SHP77 (cell line): ENCODE measurements at places on chromosomes 5 and 9.

- no peak for DNase-seq
Observed at GRCh38 chr5:33049298-33049697, 338.2 kb downstream of the NPR3 start.

DNA sequence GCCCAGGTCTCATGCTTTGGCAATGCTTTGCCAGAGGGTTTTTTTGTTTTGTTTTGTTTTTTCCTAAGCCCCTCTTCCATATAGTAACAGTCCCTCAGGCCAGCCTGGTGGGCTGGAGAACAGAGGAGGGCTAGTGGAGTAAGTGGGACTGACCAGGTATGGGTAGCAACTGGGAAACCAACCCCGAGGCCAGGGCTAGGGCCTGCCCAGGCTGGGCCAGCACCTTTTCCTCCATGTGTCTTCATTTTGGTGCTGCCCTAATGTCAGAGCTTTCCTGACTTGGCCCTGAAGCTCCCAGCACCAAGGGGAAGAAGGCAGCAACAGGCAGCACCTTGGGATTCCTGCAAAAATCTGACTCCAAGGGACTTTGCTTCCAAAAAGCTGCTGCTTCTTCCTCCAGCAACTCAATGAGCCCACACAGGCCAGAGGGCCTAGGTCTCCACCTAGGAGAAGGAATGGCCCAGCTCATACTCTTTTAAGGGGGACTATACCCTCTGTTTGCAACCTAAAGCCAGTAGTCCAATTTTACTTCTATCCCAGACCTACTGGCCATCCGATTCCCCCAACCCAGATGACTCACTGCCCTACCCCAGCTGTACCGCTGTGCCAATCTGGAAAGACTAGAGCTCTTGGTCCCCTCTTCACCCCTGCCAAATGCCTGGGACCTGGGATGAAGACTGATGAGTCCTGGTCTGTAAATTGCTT, 105.1 kb downstream of the PSD2 start:
- DNase-seq: no peak

GRCh38 chr5:93071710-93072109, 509.3 kb downstream of the NR2F1-AS1 start:
- no peak for DNase-seq

GRCh38 chr9:72925891-72926290, 27.0 kb downstream of the ALDH1A1 start:
- DNase-seq: no peak

DNA sequence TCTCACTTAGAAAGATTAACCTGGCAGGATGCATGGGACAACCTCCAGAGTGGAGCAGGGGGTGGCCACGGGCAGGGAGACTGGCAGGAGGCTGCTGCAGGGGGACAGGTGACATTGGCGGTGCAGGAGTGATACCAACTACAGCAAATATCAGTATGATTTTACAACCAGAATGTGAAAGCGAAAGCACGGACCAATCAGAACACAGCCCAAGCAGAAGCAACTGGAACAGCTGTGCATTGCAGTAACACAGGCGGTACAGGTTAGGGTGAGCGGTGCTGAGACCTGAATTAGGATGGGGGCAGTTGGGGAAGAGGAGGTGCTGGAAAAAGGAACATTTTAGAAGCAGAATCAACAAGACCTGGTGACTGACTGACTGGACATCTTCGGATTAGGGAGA, 29.3 kb downstream of the POLR1E start:
- DNase-seq: no peak

DNA sequence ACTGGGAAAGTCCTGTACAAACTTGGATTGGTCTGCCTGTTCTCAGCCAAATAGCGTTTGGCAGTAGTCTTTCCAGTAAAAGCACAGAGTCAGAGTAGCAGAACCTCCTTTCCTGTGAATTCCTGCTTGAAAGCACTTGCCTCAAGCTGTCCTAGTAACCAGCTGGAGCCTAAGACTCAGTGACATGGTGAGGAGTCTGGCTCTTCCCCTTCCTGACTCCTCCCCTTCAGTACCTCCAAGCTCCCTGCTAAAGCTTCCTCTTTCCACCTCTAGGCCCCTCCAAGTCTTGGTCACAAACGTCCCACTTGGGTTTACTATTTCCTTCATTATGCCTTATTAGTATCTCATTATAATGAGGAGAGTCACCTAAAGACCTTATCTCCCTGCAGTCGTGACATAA, 21.4 kb upstream of the FAM81B start:
- DNase-seq: no peak

DNA sequence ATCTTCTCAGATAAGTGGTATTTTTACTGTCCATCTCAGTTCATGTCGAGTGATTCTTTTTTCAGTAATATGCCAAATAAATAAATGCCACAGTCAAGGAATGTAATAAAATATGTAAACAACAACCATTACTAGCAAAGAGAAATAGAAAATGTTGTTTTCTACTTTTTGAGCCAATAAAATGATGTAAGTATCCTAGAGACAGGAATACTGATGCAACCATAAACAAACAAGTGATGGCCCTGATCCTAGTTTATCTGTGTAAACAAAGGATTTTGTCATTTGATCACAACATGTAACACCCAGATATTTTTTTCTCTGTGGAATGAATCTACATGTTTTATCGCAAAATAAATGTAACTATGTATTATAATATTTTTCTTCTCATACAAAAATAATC, 1852.8 kb downstream of the EFNA5 start:
- DNase-seq: no peak

DNA sequence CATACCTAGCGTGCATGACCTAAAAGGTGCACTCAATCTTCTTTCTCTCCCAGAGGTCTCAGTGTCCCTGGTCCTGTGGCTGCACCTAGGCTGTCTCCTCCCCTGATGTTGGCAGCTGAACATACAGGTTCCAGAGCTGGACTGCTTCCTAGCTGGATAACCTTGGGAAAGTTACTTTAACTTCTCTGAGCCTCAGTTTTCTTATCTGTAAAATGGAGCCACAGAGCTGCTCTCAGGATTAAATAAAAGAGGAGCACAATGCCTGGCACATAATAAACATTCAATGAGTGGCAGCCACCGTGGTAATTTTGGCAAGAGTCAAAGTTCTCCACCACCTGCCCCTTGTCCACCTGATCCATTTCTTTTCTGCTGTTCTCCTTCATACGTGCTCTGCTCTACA, 14.0 kb downstream of the MORN5 start:
- DNase-seq: no peak

DNA sequence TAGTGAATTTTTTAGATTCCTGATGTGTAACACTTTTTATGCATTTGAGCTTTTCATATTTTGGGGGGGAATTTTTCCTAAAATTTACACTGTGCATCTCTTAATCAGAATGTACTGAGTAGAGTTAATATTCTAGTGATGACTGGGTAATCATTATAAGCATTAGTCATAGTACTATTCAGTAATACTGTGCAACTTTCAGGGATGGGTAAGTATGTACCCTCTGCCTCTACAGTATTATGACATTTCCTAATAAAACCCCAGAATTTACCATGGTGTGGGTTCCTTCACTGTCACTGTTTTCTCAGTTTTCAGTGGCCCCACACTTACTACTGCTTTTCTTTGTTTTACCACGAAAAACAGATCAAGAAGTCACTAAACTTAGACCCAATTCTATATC, 2.8 kb upstream of the CMYA5 start:
- DNase-seq: no peak

- no peak for DNase-seq
Observed at GRCh38 chr5:80655231-80655774, 520 bp upstream of the DHFR start.

DNA sequence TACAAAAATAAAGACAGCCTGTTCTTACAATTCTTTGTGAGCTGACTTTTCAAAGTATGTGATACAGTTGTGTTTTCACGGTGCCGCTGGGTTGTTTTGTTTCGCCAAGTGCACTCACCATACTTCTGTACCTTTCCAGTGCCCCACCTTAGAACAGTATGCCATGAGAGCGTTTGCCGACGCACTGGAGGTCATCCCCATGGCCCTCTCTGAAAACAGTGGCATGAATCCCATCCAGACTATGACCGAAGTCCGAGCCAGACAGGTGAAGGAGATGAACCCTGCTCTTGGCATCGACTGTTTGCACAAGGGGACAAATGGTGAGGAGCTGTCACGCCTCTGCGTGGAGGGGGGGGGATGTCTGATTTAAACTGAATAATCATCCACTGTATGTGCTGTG, 12.9 kb downstream of the CCT5 start:
- no peak for DNase-seq

- DNase-seq: no peak
Observed at GRCh38 chr5:95285409-95285755, 488 bp upstream of the MCTP1 start.

DNA sequence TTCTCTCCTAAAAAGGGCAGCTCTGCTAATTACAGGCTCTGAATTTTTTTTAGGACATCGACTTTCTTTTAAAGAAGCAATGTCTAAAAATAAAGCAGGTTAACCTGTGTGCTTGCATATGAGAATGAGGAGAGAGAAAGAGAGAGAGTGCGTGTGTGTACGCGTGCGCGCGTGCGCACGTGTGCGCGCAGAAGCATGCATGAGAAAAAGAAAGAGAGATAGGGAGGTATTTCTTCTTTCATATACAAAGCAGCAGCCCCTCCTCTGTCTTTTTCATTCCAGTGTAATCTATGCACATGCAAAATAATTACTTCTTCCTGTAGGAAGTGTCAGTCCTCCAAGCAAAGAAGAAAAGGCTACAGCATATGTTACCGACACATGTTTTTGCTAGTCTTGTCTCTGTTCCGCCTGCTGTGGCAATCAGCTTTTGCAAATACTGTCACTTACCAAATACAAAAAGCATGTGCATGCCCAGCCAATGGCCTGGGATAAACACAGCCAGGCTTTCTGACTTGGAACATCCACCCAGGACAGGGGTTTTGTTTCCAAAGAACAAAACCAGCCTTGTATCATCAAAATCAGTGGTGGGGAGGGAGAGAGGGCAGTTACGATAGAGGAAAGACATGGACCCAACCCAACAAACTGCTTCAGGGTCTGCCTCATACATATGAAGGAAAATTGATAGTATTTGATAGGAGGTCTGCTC, 252.3 kb upstream of the SLC24A2 start:
- no peak for DNase-seq

- peak; percentile 57 for DNase-seq
Observed at GRCh38 chr9:19229595-19230354, 718 bp upstream of the DENND4C start.

DNA sequence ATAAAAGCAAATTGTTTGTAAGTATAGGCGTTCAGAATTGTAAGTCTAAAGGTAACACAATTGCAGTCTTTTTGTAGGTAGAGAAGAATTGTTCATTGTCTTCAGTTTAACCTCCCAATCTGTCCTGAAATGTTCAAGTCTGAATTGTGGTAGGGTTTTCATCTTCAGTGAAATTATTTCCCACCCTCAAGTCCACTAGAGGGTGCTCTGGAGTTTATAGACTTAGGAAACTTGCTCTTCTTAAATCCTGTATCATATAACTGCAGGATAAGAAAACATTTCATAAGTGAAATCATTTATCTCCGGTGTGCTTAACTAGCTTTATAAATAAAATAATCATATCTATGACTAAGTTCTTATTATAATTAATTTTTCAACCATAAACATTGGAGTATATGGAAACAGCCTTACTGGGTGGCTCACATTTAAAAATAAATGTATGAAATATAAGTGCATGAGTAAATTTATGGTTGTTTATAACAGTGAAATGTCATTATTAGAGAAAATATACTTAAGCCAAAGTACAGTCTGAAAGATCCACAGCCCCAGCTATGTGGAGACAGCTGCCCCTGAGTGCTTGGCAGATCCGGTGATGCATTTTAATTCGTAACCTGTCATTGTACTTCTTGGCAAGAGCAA, 182.4 kb upstream of the OTULINL start:
- DNase-seq: peak; percentile 59

DNA sequence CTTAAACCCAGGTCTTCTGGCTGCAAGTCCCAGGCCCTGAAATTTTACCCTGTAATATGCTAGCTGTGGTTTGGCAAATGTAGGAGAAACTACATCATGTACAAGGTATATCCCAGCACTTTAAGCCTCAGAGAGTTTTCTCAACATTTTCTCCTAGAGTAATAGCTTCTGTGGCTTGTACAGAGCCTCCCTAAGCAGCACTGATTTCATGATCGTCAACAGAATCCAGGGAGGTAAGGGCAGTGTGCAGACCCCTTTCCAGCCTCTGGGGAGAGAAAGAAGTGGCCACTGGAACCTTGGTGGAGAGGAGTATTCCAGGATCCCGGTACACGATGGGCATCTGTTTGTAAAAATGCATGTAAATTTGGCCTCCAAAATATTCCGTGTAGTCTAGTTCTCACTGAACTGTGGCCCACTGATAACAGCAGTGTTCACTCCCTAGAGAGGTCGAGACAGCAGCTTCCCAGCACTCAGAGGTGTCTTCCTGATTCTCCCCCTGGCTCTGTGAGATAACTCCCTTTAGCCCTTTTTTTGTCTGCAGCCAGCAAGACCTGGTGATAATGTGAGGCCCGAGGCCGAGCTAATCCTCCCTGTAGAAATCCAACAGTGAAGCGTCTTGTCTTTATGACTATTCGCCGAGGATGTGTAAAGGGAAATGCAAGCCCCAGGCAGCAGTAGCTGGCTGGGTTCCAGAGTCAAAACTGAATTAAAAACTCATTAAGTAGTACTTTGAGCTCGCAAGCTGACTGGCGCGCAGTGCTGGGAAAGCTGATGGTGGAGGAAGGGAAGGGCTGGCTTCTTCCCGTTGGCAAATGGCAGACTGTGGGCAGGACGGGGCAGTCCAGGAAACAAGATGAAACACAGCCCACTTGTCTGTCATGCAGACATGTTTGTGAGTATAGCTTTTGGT, 59.0 kb downstream of the MAP1B start:
- no peak for DNase-seq

DNA sequence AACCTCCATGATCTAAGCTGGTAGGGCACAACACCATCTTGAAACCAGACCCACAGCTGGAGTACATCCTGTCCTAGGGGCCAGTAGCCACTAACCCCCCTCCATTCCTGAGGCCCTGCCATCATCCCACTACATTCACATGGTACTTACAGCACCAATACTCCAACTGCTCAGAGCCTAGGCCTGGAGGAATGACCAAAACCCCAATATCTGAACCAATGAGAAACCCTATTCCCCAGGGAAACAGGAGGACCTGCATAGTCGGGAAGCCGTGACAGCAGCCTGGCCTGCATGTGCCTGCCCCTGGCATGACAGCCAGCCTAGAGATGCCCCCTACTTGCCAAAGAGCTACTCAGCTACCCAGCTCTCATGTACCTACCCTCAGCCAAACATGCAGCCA, 65.4 kb upstream of the DMRT1 start:
- DNase-seq: no peak

- DNase-seq: no peak
Observed at GRCh38 chr9:115289757-115290208, 171.8 kb upstream of the TNC start.

GRCh38 chr5:74945561-74946165, 79.5 kb upstream of the FAM169A start:
- no peak for DNase-seq

DNA sequence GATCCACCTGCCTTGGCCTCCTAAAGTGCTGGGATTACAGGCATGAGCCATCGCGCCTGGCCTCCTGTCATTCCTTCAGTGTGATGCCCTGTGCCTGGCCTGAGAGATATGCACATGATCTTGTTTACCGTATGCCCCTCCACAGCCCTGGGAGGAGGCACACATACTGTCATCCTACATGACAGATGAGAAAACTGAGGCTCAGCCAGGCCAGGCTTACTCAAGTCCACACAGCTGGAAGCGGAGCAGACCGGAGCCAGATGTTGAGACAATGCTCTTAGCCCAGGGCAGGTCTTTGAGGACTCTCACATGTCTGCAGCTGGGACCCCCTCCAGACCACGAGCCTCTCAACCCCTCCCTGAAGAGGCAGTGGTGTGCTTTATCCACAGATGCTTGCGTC, 38.7 kb upstream of the SH3PXD2B start:
- DNase-seq: no peak
